ENCODE measurements at places on chromosomes 2 and 18.

DNA sequence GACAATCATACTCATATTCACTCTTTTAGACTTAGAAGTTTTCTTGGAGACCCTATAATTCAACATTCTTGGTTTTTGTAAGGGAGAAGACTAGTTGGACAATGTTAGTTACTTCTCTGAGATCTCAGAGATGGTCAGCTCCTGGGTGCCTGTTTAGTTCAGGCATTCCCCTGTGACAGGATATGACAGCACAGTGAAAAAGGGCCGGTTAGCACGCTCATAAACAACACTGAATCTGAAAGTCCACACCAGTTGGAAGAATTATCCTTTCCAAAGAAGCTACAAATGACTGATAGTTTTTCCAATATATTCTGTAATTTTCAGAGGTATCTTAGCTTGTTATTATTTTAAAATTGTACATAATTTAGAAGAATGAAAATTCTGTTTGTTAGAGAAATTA, 75.7 kb downstream of the ADAM23 start:
- no peak for DNase-seq

GRCh38 chr2:11749646-11750349, 3.4 kb downstream of the LPIN1 start:
- no peak for DNase-seq

GRCh38 chr2:12536976-12537375, 179.8 kb upstream of the TRIB2 start:
- DNase-seq = no peak

- no peak for DNase-seq
Measured at GRCh38 chr2:66805016-66805865, 370.3 kb downstream of the MEIS1 start.

DNA sequence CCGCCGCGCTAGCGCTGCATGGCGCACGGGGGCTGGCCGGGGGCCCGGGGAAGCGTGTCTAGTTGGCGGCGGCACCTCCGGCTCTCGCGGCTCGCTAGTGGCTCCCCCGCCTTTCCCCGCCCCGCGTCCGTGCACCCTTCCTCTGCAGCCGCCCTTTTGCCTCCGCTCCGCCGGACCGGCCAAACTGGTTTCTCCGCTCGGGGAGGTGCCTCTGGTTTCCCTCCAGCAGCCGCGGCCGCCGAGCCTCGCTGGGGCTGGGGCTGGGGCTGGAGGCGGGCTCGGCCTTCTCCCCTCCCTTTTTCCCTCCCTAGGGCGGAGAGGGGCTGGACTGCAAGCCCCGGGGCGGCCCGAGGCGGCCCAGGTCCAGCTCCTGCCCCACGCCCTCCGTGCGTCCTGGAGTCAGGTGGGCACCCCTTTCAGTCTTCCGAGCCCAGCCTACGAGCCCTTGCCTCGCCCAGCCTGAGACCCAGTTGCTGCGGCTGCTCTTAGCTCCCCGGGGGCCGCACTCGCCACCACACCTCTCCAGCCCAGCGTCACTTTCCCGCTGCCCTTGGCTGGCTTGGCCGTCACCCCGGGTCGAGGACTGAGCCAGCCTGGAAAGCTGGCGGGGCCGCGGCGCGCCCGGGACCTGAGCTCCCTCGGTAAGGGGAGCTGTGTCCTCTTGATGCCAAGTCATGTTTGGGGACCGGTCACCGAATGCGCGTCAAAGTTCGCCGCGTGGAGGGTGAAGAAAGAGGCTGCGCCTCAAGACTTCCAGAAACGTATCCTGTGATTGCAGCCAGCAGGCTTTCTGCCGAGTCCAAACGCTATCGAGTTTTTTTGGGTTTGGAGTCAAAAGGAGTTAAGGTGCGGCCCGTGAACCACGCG, at the start of gene ATP8B1:
TSS of gene ATP8B1 (minus strand) at position 213 of the 867 bp plus-strand sequence. CDS start 71,508 bp downstream, outside the sequence.
- DNase-seq = peak; percentile 69

DNA sequence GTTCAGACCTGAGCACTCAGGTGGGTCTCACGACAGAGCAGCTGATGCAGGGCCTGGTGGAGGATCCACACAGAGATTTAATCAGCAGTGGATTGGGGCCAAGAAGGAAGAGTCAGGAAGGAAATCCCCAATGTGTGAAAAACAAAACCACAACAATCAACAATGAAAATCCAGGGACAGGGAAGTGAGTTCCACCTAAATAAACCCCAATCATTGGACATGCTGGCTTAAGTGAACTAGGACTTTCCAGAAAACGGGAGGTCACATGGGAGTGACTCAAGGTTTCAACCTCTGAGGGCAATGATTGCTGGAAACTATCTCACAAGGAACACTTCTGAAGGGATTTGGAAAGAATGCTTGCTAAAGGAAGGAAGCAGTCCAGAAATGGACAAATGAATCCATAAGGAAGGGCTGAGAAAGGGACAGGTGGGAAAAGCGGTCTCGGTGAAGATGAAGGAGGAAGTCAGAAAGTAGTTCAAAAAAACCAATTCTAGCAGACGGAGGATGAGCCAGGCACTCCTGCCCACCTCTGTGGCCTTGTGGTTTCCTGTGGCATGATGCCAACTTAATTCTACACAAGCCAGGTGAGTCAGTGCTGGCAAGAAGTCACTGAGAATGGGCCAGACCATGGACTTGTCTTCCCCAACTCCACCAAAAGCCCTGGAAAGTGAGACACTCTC, 15.4 kb upstream of the XDH start:
- DNase-seq = no peak

GRCh38 chr2:226213717-226214116, 585.9 kb downstream of the IRS1 start:
- DNase-seq = no peak

- DNase-seq = no peak
Measured at GRCh38 chr2:119659601-119660342, 19.2 kb upstream of the TMEM177 start.

DNA sequence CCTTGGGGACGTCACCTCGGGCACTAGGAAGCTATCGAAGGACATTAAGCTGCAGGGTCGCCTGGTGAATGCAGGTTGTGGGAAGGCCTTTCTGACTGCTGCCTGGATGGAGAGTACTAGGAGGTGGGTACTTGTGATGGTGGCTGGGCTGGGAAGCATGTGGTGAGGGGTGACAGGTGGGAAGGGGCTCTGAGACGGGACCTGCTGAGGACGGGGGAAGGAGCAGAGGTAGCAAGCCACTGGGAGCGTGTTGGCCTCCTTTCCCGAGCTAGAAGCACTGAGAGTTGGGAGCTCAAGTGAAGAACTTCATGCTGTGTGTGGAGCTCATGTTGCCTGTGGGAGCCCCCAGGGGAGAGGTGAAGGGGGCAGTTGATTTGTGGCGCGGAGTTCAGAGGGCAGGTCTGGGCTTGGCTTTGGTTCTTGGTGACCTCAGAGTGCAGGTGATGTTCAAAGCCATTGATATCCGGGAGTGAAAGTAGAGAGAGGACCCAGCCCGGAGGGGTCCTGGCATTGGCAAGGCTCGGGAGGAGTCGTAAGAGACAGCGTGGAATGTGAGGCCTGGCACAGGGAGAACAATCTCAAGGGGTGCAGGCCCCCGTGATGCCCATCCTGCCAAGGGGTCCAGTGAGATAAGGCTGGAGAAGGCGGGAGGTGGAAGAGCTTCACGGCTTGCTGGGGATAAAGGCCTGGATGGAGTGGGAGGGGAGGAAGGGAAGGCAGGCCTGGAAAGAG, 13.2 kb downstream of the MROH2A start:
- no peak for DNase-seq

GRCh38 chr2:120764991-120765677, 29.5 kb downstream of the GLI2 start:
- DNase-seq = no peak

DNA sequence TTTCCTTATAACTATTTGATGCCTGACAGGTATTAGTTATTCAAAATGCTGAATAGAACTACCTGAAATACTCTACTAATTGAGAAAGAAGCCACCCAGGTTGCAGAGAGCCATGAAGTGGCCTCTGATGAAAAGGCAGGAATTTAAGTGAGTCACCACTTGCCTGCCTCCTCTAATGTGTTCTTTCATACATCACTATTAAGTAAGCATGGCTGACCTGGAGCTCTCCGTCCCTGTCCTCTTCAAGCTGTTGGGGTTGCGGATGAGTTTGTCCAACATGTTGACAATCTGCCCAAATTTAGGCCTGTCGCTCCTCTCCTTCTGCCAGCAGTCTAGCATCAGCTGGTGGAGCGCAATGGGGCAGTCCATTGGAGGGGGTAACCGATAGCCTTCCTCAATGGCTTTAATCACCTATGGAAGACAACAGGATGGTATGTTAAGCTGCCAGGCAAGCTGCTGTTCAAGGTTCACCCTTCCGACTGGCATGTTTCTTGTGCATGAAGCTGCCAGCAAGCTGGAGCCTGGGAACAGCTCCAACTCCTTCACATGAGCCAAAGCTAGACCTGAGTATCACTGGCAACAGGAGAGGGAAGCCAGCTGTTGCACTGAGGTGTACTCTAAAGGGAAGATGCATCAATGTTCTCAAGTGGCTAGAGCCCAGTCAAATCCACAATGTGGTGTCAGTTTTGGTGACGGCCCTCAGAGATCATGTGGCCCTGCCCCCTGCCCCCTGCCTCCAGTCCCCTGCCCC, 142.2 kb downstream of the EPHA4 start:
- DNase-seq = no peak

GRCh38 chr2:75563591-75563990, 2.9 kb upstream of the EVA1A start:
- DNase-seq = no peak

DNA sequence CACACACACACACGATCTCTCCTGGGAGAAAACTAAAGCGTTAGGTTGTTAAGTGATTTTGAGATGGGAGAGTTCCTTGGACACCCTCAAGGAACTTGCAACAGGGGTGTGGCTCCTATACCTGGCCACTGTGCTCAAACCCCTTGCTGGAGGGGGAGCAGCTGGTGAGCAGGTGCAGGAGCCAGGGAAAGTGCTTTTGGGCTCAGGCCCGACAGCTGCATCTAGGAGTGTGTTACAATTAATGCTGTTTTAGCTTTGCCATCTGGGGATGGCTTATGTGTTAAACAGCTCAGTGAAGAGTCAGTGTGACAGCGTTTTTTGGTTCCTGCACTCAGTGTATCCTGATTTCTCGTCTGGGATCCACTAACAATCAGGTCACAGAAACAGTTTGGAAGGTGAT, 510.8 kb downstream of the TRIB2 start:
- no peak for DNase-seq

GRCh38 chr2:150472511-150472899, 15.0 kb downstream of the RND3 start:
- DNase-seq = no peak

GRCh38 chr18:45920367-45920766, 46.8 kb downstream of the EPG5 start:
- no peak for DNase-seq

- DNase-seq = no peak
Measured at GRCh38 chr18:27143580-27144287, 41.4 kb downstream of the CHST9 start.

GRCh38 chr2:119455066-119455718, 23.5 kb downstream of the TMEM37 start:
- DNase-seq = no peak

GRCh38 chr2:73770725-73771124, 9.2 kb downstream of the DUSP11 start:
- DNase-seq = no peak

DNA sequence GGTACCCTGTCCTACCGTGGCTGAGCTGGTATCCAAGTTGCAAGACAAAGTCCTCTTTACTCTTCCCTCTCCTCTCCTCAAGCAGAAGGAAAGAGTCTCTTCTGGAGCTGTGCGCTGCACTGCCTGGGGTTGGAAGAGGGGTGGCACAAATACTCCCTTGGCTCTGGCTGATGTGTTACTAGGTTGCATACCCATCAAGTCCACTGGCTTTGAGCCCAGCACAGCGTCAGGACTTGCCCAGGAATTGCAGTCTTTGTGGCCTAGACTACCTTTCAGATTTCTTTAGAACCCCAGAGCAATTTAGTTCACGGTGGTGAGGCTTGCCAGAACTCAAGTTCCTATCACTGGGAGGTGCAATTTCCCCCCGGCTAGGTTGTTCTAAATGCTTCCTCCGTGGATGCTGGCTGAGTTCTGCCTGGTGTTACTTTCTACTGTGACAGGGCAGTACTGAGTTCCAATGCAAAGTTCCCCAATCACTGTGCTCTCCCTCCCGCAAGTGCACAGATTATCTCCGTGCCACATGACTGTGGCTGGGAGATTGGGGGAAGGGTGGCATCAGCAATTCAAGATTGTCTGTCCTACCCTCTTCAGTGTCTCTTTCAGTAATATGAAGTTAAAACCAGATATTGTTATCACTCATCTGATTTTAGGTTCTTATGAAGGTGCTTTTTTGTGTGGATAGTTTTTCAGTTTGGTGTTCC, 13.4 kb downstream of the MYO3B start:
- DNase-seq = no peak

DNA sequence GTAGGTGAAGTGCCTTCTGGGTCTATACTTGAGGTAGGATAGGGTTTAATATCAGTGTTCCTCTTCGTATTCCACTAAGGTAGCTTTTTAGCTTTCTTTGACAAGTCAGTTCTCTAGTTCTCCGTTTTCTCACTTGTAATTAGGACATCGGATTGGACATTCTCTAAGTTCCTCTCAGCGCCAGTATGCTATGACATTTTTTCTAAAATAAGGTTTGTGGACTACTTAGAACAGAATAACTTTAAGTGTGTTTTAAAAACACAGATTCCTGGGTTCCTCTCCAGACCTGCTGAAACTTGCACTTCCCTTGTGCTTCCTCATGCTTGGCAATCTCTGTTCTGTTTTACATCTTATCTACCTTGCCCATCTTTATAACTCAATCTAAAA, 69.3 kb upstream of the YWHAQ start:
- no peak for DNase-seq

DNA sequence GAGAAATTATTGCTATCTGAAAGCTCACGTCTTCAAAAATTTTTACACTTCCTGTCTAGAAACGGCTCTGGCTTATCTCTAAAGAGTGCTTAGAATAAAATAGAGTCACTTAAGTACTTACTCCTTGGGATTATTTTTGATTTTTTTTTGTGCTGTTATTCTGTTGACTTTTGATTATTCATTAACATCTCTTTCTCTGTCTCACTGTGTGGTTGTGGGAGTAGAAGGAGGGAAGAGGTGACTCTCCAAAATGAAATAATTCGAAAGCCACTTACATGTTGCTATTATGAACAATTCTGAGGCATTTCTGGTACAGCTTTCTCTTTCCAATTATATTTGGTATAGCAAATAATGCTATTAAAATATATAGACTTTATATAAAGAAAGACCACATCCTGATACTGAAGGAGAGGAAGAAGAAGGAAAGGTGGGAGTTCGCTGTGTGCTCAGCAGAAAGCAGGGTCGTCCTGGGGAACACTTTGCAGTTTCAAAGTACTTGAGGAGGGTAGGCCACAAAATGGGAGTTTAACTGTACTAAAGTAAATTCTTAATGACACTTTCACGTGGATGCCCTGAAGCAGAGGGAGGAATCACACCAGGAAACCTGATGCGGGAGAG, 9.6 kb upstream of the MMADHC start:
- no peak for DNase-seq

DNA sequence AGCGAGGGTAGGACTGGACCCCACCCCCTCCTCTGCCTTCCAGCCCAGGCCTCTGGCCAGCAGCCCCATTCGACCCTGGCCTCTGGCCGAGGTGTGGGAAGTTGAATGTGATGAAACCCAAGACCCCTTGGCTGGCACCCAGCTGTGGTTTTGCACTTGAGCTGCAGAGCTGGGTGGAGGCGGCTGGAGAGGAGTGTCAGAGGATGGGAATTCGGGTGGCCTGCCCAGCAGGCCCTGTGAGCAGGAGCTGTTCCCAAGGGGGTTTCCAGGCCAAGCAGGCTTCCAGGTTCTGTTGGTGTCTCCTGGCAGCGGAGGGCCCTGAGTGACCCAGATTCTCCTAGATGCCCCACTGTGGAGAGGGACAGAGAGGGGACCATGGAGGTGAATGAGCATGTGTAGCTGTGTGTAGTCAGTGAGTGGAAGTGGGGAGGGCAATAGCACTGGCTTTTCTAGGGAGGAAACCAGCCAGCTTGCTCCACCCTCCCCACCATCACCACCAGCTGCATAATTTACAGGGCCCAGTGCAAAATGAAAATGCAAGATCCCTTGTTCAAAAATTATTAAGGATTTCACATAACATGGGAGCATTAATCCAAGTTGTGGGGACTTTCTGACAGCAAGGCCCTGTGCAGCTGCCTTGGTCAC, 172.2 kb upstream of the HAAO start:
- no peak for DNase-seq

Data from cortex of kidney (tissue), 1 donor.